ENCODE measurements at places on chromosomes 4 and X. TPM values are rescaled to one million over a fixed set of nuclear protein-coding genes. Genes with fewer than 3 reads are reported as not detected.
A peak's percentile ranks its signal among the peaks of the same experiment; 100 is the strongest.

GRCh38 chrX:152025656-152026440 is 51.4 kb upstream of the GABRE start:
- DNase-seq, result no peak

- DNase-seq, result no peak
These were observed 150.7 kb downstream of the DHX15 start for GRCh38 chr4:24433515-24434214.

- no peak for DNase-seq
These were observed 135.2 kb upstream of the HPGD start for GRCh38 chr4:174657472-174657871.

- no peak for DNase-seq
These were observed 1.6 kb upstream of the ARHGAP10 start for GRCh38 chr4:147730333-147730732.

DNA sequence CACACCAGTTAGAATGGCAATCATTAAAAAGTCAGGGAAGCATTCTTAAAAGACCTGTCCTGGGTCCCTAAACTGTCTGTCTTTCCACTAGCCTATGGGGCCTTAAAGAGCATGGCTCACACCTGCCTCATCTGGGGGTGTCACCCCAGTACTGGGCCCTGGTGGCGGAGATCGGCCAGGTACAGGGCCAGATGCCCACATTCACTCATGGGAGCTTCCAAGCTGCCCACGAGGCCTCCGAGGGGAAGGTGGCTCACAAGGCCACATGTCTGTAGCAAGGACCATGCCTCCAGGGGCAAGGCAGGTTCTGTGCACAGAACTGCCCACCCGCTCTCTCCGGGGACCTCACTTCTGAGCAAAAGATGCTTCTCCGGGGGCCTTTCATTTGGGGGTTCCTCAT is 55.5 kb upstream of the AFAP1 start:
- DNase-seq, result no peak

DNA sequence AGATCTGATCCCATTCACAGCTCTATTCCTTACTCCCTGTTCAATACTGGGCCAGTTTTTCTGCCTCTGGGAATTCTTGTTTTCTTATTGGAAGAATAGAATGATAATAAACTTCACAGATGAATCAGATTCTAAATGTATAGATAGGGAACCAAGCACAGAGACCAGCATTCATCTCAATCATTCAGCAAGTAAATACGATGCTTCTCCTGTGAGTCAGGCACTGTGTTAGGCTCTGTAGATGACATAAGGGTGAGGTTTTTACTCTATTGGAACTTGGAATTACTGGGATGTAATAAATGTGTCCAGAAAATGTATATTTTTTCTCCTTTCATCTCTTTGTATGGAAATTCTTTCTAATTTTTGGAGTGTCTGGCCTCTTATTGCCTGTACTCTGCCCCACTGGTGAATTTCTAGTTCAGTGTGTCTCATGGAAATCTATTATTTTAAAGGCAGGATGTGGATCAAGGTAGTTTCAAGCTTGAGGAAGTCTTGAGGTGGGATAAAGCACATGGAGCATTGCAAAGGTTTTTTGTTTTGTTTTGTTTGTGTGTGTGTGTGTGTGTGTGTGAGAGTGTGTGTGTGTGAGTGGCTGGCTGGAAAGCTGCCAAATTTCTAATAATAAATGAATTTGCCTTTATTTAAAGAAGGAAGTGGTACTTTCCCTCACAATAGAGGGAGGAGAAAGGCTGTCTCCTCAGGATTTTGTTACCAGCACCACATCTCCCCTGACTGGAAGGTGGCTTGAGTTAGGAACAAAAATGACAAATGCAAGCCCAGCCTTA is 117.9 kb upstream of the HS3ST1 start:
- no peak for DNase-seq

DNA sequence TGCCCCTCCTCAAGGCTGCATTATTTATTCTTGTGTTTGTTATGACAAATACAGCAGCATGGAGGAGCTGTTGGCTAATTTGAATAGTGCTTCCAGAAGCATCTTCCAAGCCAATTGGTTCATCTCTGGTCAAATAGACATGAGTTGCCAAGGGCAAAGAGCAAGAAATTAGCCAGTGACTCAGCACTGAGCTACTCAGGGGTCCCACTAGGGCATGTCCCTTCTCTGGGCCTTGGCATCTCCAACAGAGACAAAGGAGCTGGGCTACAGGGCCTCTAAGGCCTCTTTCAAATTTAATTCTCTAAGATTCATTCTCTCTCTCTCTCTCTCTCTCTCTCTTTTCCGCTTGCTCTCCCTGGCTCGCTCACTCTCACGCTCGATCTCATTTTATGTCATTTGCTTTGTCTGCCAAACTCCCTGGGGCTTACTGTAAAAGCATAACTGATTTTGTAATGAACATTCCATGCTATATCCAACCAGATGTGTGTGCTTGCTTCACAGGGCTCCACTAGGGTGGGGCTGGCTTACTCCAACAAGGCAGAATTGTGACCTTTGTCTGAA is 86.7 kb upstream of the MAGEA4 start:
- no peak for DNase-seq

- no peak for DNase-seq
These were observed 15.5 kb upstream of the DCTD start for GRCh38 chr4:182932651-182933050.

- no peak for DNase-seq
These were observed 1.3 kb upstream of the ZNF732 start for GRCh38 chr4:306551-306961.

- DNase-seq, result no peak
These were observed 120.5 kb downstream of the SLC10A7 start for GRCh38 chr4:146401274-146401673.

DNA sequence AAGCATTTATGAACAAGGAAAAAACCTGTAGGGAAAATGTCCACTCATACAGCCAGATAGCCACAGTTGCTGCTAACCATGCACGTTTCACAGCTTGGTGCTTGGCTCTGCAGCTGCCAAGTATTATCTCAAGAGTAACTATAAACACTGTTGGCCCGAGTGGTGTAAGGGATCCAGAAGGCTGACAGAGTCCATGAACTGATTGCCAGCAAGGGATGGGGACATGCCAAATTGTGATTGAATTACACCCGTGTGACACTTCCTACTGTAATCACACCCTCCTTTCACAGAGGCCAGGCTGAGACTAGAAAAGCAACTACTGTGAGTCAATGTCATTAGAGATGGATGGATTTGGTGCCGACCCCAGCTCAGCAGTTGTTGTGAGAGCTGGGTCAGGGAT is 223.9 kb upstream of the ANKRD50 start:
- peak; percentile 75 for DNase-seq

- DNase-seq, result peak; percentile 72
These were observed 25.9 kb downstream of the PKD2 start for GRCh38 chr4:88033309-88033708.

- DNase-seq, result no peak
These were observed 14.0 kb downstream of the PF4 start for GRCh38 chr4:73967866-73968265.

DNA sequence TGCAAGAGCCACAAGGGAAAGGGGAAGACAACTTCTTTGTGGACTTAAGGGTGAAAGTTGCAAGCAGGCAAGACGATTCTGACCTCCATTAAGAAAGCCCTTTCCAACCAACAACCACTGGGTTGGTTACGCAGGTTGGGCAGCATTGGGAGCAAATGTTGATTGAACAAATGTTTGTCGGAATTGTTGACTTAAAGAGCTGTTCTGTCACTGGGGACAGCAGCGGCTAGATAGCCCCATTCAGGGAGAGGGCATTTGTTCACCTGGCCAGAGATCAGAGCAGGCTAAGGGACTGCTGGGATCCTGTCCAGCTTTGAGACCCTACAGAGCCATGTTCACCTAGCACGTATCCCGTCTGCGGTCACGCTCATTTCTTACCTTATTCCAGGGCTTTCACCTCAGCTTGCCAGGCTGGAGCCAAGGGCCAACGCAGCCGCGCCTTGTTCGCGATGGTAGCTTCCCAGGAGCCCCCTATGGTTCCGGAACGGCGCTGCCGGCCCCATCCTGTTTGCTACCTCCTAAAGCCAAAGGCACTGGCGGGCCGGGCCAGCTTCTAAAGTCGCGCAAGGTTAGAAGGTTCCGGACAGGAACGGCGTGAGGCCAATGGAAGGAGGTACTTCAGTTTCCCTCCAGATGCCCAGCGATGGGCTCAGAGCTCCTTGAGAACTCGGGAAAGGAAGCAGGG is 24.6 kb downstream of the F9 start:
- no peak for DNase-seq

- peak; percentile 10 for DNase-seq
These were observed 9.0 kb upstream of the MAGEA8 start for GRCh38 chrX:149871940-149872339.

- no peak for DNase-seq
These were observed 77.4 kb upstream of the NRK start for GRCh38 chrX:105744946-105745345.

DNA sequence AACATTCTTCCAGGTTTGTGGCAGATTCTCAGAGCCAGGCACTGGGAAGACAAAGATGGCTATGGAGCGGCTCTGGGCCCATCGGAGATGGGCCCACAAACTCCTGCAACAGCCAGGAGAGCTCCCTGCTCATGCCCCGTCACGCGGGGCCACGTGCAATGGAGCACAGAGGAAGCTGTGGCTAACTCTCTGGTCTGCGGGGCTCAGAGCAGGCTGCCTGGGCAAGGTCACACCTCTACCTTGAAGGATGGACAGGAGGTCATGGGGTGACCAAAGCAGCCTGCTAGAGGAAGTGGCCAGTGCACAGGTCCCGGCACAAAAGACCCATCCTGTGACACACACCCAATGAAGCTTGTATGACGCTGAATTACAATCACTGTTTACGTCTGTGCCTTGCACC is 45.2 kb downstream of the C4orf50 start:
- no peak for DNase-seq

DNA sequence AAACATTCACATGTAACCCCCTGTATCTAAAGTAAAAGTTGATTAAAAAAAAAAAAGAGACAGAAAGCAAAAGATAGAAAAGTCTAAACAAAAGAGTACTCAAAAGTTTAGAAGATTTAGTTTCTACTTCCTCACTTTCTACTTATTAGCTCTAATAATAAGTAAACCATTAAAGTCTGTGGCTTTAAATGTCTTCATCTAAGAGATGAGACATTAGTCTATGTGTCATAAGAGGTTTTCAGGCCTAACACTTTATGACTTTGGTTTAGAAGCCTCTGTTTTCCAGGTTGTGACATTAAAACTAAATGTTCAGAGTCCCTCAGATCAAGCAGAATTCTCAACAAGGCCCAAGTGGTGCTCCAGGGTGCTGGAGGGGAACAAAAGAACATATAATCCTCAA is 42.2 kb upstream of the GUCY1A1 start:
- no peak for DNase-seq

DNA sequence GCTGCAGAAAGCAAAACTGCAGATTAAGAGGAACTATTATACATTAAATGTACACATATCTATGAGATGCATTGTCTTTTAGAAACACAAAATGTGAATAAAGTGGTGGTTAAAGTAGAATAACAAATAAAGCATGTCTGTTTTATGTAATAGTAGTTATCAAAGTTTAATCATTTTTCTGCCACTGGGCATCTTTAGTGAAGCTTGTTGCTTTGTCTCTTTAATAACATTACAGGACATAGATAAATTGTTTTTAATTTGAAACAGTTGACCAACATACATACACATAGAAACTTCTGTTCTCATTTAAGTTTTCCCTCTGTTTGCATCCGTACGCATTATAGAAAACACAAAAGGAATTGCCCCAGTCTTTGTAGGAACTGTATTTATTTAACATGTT is 1700.0 kb upstream of the ADGRL3 start:
- DNase-seq, result no peak

DNA sequence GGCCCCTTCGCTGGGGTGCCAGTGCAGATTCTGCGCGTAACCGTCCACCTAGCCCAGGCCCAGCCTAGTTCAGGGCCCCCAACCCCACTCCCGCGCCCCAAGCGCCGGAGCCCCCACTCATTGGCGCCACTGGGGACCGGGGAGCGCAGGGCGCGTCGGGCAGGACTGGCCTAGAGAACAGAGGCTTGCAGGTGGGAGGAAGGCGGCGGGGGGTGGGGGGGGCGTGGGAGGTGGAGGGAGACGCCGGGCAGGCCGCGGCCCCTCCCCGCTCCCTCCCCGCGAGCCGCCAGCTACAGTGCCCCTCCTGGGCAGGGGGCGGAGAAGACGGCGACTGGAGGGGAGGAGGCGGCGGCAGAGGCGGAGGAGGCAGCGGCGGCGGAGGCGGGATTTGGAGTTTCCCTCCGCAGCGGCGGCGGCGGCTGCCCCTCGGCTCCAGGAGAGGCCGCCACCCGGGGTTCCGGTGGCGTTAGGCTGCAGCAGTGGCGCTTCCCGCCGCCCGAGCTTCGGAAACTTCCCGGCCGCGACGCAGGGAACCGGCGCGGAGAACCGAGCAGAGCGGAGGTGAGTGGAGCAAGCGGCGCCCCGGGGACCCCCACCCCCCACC is 4.8 kb upstream of the DUSP9 start:
- no peak for DNase-seq

GRCh38 chrX:155334486-155335336 is at the start of gene CLIC2:
CLIC2 (minus strand) TSS chrX:155334614; CDS start chrX:155334427, 187 bp downstream.
- no peak for DNase-seq

GRCh38 chr4:36165631-36166005 is 78.7 kb downstream of the ARAP2 start:
- DNase-seq, result no peak

DNA sequence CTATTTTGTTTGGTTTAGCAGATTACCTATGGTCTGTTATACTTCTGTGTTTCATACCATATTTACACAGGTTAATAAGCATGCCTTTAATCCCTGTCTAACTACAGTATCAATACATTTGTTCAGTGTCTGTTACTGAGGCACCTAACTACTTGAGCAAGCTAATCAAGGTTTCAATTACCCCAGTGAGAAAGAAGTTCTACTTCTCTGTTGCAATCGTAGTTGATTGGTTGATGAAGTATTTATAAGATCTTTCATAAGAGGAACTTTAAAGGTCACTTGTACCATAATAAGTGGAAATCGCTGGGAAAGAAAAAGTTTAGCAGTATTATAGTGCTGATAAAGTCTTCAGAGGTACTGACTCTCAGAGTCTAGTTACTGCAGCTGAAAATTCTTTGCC is 490.6 kb downstream of the RPA4 start:
- DNase-seq, result no peak

- no peak for DNase-seq
These were observed 44.1 kb downstream of the WDR1 start for GRCh38 chr4:10072420-10073017.

The RAI2 gene
- 1.1 TPM for total RNA-seq

The MAGEA1 gene
- not detected for total RNA-seq

The SNX25 gene
- total RNA-seq, result 14.8 TPM

The NDP gene
- total RNA-seq, result not detected

The SPANXN3 gene
- total RNA-seq, result not detected

The LCORL gene
- total RNA-seq, result 50.2 TPM

The POU4F2 gene
- total RNA-seq, result not detected

The TMPRSS11F gene
- not detected for total RNA-seq

The AMBN gene
- not detected for total RNA-seq

The CFI gene
- 3.2 TPM for total RNA-seq

The GLRA2 gene
- 0.15 TPM for total RNA-seq

The ARHGAP6 gene
- total RNA-seq, result 45.0 TPM

The BEX1 gene
- 179 TPM for total RNA-seq

The TMEM144 gene
- 11.6 TPM for total RNA-seq

The CDX4 gene
- not detected for total RNA-seq

The PRDM8 gene
- total RNA-seq, result 18.8 TPM
